Neural progenitor cell (in vitro differentiated cells): ENCODE measurements at places on chromosomes 6 and 20. TPM values are rescaled to one million over a fixed set of nuclear protein-coding genes. Genes with fewer than 3 reads are reported as not detected.

Gene GGTLC1
- total RNA-seq, result not detected in 2 replicates

Gene FAM229B
- total RNA-seq, result 14.1 and 32.2 TPM in 2 replicates

Gene CD109
- 1.2 and 1.3 TPM in 2 replicates for total RNA-seq

Gene PRPH2
- total RNA-seq, result 0.06 TPM in 1 of 2 replicates, not detected in the other

Gene SHLD1
- total RNA-seq, result 5.1 and 9.0 TPM in 2 replicates

Gene UBD
- total RNA-seq, result not detected in 2 replicates

Gene EEF1E1
- total RNA-seq, result 85.6 and 119 TPM in 2 replicates

Gene TBPL1
- 85.8 and 125 TPM in 2 replicates for total RNA-seq

Gene MYO6
- 16.5 and 23.0 TPM in 2 replicates for total RNA-seq

Gene TRIM31
- not detected in 2 replicates for total RNA-seq

Gene PPP1R11
- 22.7 and 28.4 TPM in 2 replicates for total RNA-seq

Gene HNF4A
- total RNA-seq, result 0.68 and 1.6 TPM in 2 replicates

Gene LMBRD1
- total RNA-seq, result 24.8 and 41.1 TPM in 2 replicates
